ENCODE measurements at places on chromosomes 3 and 15.

GRCh38 chr15:83991163-83991562 lies 244.4 kb upstream of the GOLGA6L4 start:
- no peak for DNase-seq

DNA sequence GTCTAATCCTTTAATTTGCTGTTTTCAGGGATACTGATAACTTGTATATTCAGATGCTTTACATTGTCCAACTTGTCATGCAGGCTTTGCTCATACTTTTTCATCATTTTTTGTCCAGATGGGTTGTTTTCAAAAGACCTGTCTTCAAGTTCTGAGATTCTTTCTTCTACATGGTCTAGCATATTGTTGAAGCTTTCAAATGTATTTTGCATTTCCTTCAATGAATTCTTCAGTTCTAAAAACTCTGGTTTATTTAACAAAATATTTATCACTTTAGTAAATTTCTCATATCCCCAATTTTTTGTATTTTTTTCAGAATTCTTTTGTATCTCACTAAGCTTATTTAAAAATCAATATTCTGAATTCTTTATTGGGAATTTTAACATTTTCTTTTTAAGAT lies 388.3 kb upstream of the IL12A start:
- no peak for DNase-seq

DNA sequence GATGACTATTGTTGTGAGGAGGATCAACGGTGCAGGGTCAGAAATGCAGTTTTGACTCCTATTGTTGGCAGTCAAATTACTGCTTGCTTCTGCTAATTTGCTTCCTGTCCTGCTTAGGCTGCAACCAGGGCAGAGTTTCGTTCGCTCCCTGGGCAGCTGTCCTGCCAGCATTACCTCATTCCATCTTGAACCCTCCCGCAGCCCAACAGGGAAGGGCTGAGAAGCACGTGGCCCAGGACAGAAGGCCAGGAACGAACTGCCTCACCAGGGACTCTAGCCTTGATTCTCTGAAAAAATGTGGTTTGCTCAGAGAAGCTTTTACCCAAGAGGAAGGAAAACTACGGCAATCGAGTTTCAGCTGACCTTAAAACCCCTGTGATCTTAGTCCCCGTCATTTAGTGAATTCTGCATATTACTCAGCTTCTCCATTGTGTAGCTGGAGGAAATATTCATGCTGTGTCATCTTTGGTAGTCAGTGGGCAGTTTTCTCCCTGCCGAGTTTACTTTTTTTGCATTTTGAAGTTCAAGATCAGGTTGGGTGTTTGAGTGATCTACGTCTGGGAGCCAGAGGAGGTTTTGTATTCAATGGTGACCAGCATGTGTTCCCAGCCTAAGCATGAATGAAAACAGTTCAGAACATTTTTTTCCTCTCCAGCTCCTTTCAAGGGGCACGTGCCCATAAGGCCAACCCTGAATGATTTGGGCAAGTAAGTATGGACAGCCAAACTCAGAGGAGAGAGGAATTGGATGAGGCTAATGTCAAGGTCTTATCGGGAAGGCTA lies 23.0 kb downstream of the TLNRD1 start:
- peak; percentile 83 for DNase-seq

- no peak for DNase-seq
Observed at GRCh38 chr3:103173940-103174339, 739.1 kb downstream of the ZPLD1 start.

DNA sequence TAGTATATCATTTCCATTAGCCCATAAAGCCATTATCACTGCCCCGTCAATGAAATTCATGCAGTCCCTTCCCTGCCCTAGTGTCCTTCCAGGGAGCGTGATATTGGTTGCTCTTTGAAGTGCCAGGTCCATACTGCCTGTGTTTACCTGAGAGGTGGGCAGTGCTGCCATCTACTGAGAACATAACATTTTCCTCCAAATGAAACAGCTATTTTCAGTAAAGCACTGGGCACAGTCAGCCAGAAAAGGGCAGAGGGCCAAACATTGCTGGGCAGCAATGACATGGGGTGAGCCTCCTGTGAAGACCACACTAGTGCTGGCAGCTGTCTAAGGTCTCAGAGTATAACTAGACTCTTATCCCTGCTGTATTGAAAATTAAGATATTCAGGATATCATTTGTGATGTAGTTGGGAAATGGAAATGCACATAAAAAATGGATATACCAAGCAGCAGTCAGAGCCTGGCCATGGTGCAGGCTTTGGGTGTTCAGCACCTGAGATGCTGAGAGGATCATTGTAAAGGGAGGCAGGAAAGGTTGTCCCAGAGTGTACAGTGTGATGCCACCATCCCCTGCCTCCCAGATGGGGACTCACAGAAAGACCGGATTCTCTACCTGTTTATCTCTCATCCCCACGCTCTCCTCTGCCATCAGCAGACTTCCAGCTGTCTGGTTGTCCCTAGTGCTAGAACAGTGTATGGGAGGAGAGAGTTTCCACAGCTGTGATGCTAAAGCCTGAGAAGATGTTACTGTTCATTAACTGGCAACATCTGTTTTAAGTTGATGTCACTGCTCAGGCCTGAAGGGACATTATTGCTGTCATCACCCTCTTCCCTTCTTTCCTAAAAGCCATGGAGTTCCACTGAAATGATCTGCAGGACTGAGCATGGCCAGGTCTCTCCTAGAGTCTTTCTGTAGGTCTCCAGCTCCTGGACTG lies 108.8 kb downstream of the ARNT2 start:
- peak; percentile 33 for DNase-seq

- no peak for DNase-seq
Observed at GRCh38 chr3:154972951-154973350, 107.2 kb upstream of the MME start.

- no peak for DNase-seq
Observed at GRCh38 chr3:37170060-37170459, 4.3 kb downstream of the LRRFIP2 start.

- no peak for DNase-seq
Observed at GRCh38 chr3:182023843-182024242, 312.1 kb downstream of the SOX2 start.

DNA sequence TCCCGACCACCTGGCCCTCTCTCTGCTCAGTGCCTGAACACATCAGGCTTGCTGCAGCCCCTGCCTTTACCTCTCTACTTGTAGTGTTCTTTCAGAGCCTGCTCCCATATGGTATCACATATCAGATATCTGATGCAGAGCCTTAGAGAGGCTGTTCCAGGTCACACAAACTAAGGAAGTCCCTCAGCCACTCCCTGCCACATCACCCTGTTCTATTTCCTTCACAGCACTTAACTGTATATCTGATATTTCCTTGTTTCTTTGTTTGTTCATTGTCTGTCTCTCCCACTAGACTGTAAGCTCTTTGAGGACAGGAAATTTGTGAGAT lies 976 bp upstream of the ALDH1L1 start:
- DNase-seq: no peak

- DNase-seq: no peak
Observed at GRCh38 chr3:27485866-27486265, 1.7 kb upstream of the SLC4A7 start.

DNA sequence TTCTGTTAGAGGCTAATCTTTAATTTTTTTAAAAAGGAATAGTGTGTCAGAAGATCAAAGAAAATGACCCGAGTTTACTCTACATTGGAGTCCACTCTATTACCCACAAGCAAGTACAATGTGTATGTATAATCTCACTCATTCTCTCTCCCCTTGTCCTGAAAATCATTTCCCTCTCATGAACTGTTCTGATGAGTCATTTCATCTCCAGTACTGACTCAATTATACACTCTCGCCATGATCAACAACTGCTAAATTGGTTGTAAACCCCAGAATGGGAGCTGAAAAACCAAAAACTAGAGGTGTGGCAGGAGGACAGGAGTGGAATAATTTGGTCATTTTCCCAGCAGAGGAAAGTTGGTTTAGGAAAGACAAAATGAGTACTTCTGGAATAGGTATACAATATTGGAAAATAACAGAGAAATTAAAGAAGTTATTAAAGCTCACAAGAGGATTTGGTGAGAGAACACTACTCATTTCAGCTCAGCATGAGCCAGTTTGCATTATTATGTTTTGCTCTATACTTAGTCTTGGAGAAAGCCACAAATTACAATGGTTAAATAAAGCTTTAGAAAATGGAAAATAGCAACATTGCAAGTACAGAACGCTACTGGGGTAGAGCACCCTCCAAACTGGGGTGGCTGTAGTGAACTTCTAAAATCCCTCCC lies 144.3 kb upstream of the PFN2 start:
- DNase-seq: no peak

- no peak for DNase-seq
Observed at GRCh38 chr15:43769584-43770228, 7.1 kb downstream of the ELL3 start.
